ENCODE measurements at places on chromosomes 7 and 10.
A peak's percentile ranks its signal among the peaks of the same experiment; 100 is the strongest.

- DNase-seq: no peak
These were observed 758 bp downstream of the DPCD start for GRCh38 chr10:101588879-101589278.

GRCh38 chr7:2970861-2971260 lies 72.8 kb downstream of the CARD11 start:
- DNase-seq: no peak

DNA sequence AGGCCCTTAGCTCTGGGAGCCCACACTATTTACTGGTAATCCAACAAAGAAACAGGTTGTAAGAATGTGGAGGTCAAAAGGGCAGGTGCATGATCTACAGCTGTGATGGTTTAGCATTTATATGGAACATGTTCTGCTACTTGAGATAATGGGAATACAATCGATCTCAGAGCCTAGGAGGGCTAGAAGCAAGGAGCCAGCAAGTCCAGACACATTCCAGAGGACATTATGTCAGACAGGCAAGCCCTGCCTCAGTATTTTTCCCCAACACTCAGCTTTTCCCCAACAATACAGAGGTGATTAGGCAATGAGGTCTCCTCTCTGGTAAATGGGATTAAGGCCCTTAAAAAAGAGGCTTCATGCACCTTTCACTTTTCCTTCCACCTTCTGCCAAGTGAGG lies 21.4 kb upstream of the GNAT3 start:
- no peak for DNase-seq

GRCh38 chr7:45389073-45389872 lies 184.9 kb upstream of the ADCY1 start:
- no peak for DNase-seq

- DNase-seq: no peak
These were observed 90.1 kb downstream of the FAM53B start for GRCh38 chr10:124653811-124654651.

GRCh38 chr7:20435305-20435704 lies 104.6 kb downstream of the ITGB8 start:
- no peak for DNase-seq

DNA sequence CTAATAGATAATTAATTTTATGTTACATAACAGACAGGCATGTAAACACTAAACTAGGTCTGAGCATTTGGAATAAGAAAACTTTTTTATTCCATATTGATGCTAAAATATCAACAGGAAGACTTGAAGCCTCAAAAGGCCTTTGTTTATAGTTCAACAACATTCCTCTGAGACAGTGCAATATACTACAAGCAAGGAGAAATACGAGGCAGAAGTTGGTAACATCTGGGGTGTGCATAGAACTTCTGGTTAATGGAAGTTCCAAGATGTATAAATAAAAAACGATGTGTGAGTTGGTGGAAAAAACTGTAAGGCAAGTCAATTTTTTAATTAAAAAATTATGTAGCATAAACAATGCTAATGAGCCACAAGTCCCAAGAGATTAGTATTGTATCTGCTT lies 139.6 kb downstream of the SKAP2 start:
- no peak for DNase-seq

- peak; percentile 52 for DNase-seq
These were observed 172.6 kb downstream of the FAM107B start for GRCh38 chr10:14601872-14602725.
